Left ventricle myocardium inferior (tissue), 1 donor: ENCODE measurements at places on chromosomes 6 and 20.

- peak; percentile 30 for DNase-seq
Measured at GRCh38 chr20:1900321-1900801, 5.2 kb downstream of the SIRPA start.

DNA sequence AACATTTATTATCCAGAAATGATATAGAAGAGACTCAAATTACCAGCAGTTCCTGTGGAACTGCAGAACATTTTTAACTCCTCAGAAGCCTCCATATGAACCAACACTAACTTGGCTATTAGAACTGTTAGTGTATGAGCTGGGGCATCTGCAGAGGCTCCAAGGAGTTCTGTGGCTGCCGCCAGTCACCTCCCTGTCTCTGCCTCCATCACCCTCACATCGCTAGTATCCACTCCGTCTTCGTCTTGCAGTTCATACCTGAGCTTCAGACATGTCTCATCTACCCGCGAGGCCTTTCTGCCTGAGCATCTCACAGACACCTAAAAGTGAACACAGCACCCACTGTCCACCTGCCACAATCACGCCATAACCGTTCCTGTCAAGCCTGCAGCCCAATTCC is 89.5 kb upstream of the CST7 start:
- DNase-seq = no peak

- no peak for DNase-seq
Measured at GRCh38 chr20:8414586-8415274, 282.7 kb downstream of the PLCB1 start.

DNA sequence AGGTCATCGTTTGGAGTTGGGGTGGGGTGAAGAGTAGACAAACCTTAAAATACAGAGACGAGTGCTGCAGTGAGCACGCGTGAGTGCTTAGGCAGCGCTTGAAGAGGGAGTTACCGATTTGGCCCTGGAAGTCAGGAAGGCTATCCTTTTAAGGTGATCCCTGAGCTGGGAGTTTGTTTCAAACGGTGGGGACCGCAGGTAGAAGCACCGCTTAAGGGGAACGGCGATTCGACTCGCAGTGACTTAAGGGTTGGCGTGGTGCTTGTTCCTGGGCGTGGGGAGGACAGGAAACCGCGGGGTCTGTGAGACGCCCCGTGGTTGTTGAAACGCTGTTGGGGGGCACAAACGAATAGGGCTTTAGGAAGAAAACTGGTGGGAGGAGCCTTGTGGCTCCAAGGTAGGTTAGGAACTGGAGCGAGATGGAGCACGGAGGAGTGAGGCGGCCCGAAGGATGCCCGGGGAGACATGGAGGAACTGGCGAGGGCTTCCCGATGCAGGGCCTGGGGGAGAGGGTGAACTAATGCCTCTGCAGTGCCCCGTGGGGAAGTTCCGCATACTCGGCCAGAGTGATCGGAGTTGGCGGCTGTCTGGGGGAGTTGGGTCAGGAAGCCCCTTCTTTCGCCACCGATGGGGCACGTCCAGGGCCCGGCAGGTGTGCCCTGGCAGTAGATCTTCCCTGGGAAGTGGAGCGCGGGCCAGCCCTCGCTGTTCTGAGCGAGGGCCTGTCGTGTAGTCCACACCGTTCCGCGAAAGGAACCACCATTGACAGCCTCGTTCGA is 1.3 kb upstream of the CDYL start:
- peak; percentile 22 for DNase-seq

GRCh38 chr6:118419448-118420394 is 128.4 kb upstream of the PLN start:
- no peak for DNase-seq

- DNase-seq = peak; percentile 46
Measured at GRCh38 chr6:3795836-3796718, 44.6 kb upstream of the PXDC1 start.

- DNase-seq = no peak
Measured at GRCh38 chr6:112877134-112878100, 530.3 kb downstream of the RFPL4B start.

- no peak for DNase-seq
Measured at GRCh38 chr20:36491901-36492617, 49.3 kb upstream of the MYL9 start.

GRCh38 chr6:124699038-124699437 is 263.2 kb upstream of the RNF217 start:
- no peak for DNase-seq

- DNase-seq = no peak
Measured at GRCh38 chr6:163661272-163661671, 246.8 kb downstream of the QKI start.

- no peak for DNase-seq
Measured at GRCh38 chr20:57024849-57025248, 241.6 kb downstream of the BMP7 start.

DNA sequence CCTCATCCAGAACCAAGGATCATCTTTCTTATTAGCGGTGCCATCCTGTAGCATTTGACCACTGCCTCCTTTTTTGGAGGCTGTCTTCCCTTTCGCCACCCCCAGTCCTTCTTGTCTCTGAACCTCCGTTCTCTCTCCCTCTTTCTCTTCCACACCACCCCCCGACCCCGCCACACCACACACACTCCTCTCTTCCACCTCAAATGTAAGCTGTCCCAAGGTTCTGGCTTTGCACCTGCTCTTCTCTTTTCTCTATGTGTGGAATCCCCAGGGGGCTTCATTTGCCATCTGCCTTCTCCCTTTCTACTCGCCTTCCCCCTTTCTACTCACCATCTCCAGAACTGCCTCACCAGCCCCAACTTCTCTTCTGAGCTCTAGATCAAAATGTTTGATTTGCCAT is 111.3 kb upstream of the CDYL start:
- no peak for DNase-seq

DNA sequence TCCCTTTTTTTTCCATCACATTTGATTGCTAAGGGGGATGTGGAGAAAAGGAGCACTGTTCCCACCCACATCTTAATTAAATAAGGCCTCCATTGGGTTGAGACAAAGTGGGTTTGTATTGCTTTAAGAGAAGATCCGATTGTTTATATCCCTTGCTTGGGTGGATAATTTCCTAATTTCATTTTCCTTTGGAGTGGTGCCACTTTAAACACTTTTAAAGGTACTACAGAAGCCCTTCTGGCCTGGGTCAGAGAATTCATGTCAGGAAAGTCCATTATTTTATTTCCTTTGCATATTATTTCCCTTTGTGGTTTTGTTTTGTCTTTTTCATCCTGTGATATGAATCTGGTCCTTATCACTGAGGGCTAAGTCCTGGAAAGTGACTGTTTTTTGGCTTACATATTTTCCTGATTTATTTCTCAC is 56.9 kb downstream of the PHACTR2 start:
- DNase-seq = no peak

DNA sequence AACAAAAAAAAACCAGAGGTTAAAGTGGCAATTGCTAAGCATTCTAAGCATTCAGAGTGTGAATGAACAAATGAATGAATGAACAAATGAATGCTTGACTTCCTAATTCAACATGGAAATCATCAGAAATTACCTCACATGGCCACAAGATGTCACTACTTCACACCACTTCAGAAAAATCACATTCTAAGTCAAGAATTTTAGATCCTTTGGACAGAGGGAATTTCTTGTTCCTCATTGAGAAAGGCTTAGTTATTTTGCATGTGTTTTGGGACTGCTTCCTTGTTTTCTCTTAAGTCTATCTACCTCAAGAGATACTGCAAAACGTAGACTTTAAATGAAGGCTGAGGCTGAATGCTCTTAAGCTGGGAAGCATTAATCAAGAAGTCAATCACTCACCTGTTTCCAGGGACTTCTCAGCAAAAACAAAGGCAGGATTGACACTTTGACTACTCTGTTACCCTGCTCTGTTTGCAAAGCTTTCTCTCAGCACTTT is 120.2 kb downstream of the MBOAT1 start:
- DNase-seq = no peak

- DNase-seq = no peak
Measured at GRCh38 chr20:57857969-57858368, 148.2 kb upstream of the PMEPA1 start.

- DNase-seq = no peak
Measured at GRCh38 chr6:41289815-41290214, 3.3 kb upstream of the TREM1 start.

GRCh38 chr6:42339991-42340401 is 111.7 kb downstream of the TRERF1 start:
- no peak for DNase-seq

DNA sequence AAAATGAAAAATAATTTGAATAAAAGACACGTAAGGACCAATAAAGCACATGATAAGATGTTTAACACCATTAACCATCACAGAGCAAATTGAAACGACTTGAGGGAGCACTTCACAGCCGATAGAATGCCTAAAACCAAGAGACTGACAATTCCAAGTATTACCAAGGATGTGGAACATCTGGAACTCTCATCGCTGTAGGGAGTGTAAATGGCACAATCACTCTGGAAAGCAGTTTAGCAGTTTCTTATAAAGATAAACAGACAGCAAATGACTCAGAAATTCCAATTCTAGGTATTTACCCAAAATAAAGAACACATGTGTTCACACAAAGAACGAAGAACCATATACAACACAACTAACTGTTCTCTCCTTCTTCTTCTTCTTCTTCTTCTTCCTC is 8.5 kb upstream of the UBD start:
- DNase-seq = no peak

DNA sequence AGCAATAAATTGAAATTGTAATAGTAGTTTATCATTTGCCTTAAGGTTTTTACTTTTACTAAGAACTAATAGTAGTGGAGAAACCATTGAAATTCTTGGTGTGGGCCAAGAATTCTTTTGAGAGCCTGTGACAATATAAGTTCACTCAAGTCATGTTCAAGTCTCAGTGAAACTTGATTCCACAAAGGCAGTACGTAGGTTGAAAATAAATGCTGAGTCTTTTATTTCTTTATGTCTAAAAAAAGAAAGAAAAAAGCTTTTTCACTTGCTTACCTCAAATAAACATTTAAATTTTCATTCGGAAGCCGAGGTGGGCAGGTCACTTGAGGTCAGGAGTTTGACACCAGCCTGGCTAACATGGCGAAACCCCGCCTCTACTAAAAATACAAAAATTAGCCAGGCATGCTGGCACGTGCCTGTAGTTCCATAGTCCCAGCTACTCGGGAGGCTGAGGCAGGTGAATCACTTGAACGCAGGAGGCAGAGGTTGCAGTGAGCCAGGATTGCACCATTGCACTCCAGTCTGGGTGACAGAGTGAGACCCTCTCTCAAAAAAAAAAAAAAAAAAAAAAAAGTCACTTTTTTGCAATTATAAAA is 57.8 kb upstream of the NELFCD start:
- DNase-seq = no peak

- DNase-seq = no peak
Measured at GRCh38 chr20:19473216-19473921, 260.9 kb downstream of the SLC24A3 start.

GRCh38 chr20:2217857-2218539 is 77.8 kb upstream of the TGM3 start:
- DNase-seq = no peak

DNA sequence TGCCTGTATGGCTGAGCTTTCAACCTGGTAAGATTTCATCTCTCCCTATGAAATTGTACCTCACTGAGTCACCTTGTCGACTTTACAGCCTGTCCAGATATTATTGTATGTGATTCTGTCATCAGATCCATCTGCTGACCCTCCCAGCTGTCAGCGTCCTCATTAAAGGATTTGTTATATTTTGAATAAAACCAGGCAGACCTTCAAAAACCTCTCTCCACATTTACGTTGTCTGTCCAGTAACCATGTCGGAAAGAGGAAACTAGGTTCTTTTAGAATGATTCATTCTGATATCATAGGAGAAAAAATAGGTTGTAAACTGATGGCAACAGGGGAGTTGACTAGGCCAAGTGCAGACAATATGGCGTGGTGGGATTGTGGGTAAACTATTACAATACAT is 38.5 kb downstream of the TSPYL4 start:
- no peak for DNase-seq

GRCh38 chr6:110688661-110689268 is 126.5 kb downstream of the CDK19 start:
- no peak for DNase-seq

- no peak for DNase-seq
Measured at GRCh38 chr6:90288404-90288803, 8.2 kb downstream of the BACH2 start.

DNA sequence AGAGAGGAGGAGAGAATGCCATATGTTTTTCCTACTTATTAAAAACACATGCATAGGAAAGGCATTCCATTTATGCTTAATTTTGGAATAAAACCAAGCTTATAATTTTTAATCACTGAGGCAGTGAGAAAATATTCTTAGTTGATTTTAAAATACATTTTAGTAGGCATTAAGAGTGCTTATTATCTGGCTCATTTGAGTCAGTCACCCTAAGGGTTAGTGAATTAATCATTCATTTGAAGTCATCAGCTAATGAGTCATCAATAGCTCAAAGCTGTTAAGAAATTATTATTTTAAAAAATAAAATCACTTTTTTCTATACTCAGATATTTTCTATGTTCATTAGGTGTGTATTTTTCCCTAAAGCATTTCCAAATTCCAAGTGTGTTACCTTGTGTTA is 81.6 kb downstream of the TMEM200A start:
- DNase-seq = no peak

GRCh38 chr6:156741287-156742073 is 35.7 kb upstream of the ARID1B start:
- DNase-seq = no peak

DNA sequence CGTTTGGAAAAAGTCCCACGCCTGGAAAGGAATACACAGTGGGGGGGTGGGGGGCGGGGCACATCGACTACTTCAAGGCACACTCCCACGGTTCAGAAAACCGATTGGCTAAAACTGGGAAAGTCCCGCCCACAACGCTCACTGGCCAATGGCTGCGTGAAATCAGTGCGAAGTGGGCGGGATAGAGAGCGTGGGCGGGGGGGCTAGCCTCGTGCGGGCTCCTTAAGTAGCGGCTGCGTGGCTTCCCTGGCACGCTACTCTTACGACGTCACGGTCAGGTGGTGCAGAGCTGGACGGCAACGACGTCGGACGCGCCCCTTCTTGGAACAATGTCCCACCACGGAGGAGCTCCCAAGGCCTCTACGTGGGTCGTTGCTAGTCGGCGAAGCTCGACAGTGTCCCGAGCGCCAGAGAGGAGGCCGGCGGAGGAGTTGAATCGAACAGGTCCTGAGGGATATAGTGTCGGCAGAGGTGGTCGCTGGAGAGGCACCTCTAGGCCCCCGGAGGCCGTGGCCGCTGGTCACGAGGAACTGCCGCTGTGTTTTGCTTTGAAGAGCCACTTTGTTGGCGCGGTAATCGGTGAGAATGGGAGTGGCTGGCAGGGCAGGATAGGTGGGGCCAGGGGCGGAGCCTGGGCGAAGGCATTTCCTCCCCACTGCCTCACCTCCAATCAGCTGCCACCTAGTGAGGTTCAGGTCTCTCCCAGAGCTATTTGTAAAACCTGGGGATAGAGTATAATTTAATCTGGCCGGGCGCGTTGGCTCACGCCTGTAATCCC is at the start of gene DDX43:
TSS of gene DDX43 (plus strand) at position 252 of the 778 bp plus-strand sequence. CDS start at position 330, 78 bp downstream.
- peak; percentile 55 for DNase-seq

GRCh38 chr6:68159433-68159832 is 475.6 kb upstream of the ADGRB3 start:
- DNase-seq = no peak

- DNase-seq = no peak
Measured at GRCh38 chr20:60240415-60240814, 282.2 kb downstream of the CDH26 start.

GRCh38 chr20:62211769-62212288 is 8.2 kb downstream of the HRH3 start:
- DNase-seq = no peak
